ENCODE measurements at places on chromosomes 2 and 18.

DNA sequence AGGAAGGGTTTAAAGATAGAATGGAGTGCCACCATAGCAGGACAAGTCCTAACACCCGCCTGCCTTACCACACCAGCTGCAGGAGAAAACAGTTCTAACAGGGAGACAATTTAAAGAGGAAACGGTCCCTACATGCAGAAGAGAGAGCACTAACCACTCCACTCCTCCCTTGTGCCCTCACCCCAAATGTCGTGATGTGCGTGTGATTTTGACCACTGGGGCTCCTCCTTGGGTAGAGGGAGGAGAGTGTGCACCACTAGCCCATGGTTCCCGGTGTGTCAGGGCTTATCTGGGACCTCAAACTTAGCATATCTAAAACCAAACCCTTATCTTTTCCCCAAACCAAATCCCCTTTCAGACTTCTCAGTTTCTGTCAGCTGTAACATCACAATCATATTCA is 105.5 kb upstream of the CCDC68 start:
- DNase-seq = no peak

DNA sequence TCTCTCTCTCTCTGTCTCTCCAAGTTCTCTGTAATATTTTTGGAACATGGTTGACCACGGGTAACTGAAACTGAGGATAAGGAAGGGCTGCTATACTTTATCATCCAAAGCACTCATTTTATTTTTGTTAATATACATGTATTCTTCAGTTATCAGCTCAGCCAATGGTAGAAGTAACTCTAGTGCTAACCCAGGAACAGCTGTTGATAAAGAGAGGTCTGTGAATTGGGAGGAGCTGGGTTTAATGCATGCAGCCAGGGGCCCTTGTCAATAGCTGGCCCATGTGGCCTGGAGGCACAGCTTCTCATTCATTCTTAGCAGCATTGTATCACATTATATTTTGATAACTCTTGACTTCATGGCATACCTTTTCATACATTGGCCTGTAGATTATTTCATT is 401.6 kb downstream of the EPHA4 start:
- no peak for DNase-seq

DNA sequence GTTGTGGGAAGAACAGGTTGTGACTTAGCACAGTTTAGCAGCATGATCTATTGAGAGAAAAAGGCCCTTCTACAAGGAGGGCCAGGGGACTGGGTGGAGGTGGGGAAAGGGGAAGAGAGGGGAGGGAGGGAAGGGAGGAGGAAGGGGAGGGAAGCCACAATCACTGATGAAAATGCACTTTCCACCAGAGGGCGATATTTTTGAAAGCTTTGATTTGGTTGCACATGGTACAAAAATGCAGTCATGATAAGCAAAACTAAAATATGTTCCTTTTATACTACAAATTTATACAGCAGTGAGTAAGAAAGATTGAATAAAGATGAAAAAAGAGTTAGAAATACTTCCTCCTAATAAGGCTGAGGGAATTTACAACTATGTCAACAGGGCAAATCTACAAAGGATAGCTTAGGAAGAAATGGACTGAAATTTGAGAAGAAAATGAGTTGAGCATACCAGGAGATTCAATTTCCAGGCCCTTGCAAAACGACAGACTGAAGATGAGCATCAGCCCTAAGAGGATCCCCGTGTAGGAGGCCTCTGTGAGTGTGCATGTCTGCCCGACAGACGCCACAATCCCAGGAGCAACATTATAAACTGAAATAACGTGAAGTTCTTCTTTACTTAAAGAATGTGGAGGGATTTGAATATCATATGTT is 17.2 kb downstream of the SH3YL1 start:
- peak; percentile 68 for DNase-seq

- no peak for DNase-seq
These were observed 72.5 kb downstream of the RBM43 start for GRCh38 chr2:151189125-151189524.

- no peak for DNase-seq
These were observed 83.9 kb upstream of the ODC1 start for GRCh38 chr2:10531874-10532637.

DNA sequence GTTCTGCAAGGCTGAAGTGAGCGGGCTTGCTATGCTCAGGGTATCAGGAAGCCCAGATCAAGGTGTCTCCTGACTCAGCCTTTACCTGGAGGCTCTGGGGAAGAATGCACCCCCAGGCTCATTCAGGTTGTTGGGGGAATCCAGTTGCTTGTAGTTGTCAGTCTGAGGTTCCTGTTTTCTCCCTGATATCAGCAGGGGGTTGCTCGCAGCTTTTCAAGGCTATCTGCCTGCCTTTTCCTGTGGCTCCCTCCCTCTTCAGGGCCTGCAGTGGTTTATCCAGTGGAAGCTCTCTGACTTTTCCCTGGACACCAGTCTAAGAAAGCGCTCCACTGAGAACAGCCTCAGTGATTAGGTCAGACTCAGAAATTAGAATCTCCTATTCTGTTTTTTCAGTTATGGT is 116.6 kb downstream of the PTPRM start:
- DNase-seq = no peak

DNA sequence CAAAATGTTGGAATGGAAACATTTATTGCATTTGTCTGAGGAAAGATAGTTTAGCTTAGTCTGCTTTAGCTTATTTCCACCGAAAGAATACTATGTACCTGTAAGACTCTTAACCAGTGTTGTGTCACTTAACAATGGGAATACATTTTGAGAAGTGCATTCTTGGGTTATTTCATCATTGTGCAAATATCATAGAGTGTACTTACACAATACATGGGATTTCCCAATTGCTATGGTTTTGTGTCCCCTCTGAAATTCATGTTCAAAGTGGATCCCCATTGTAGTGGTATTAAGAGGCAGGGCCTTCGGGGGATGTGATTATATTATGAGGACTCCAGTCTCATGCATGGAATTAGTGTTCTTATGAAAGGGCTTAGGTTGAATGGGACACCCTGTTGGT is 249.4 kb upstream of the UBE2E3 start:
- DNase-seq = no peak

- DNase-seq = no peak
These were observed 8.7 kb downstream of the FARP2 start for GRCh38 chr2:241364781-241365180.

- no peak for DNase-seq
These were observed 120.8 kb upstream of the CHAC2 start for GRCh38 chr2:53646788-53647187.

- DNase-seq = no peak
These were observed 317.6 kb upstream of the SMIM21 start for GRCh38 chr18:75745147-75745546.

- DNase-seq = no peak
These were observed 92.0 kb upstream of the GULP1 start for GRCh38 chr2:188199716-188200128.

GRCh38 chr2:164538240-164538866 is 82.9 kb downstream of the GRB14 start:
- no peak for DNase-seq

DNA sequence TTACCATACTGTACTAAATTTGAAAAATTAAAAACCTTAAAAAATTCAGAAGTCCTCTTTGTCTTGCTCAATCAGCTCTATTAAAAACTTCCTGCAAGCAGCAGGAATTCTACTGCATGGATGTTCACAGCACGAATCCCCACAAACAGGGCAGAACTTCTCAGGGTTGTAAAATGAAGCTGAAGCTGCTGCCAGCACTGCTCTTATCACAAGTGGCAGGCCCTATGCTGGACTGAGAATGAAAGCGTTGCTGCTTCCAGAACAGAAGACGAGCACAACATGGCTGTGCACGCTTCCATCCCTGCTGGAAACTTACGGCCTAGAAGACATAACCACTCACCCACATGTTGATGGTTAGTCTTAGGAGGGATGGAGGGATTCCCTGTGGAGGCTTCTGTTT is 134.0 kb downstream of the RAB3GAP1 start:
- no peak for DNase-seq

GRCh38 chr2:233303252-233303651 is 4.4 kb upstream of the SAG start:
- DNase-seq = no peak

- no peak for DNase-seq
These were observed 17.7 kb downstream of the TANK start for GRCh38 chr2:161177969-161178368.

DNA sequence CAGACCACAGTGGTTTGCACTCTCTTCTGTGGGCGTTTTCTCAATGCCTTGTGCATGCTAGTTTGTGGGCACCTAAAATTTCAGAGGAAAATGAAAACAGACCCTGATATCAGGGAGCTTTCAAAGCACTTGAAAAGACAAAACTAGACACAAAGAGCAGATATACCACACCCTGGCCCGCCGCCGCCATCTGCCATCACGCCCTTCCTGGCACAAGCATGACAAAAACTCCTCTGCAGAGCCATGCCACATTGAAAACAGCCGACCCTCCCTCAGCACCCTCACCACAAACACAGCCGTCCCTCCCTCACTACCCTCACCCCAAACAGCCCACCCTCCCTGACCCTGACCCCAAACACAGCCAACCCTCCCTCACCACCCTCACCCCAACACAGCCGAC is 84.8 kb upstream of the RAB6C start:
- no peak for DNase-seq

DNA sequence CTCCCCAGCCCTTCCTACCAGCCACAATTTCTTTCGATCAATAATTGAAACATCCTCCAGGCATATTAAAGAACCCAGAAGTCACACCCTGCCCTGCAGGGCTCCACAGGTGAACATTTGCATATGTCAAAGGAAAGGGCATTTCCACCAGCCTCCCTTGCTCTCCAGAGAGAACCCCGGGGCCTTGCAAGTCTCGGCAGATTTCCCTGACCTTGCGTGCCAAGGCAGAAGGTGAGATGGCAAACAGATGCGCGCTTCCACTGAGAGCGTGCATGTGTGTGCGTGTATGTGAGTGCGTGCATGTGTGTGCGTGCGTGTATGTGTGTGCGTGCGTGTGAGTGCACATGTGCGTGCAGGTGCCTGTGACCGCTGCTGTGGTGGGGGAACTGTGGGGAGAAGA is 120.3 kb downstream of the INO80D start:
- no peak for DNase-seq

Measured in hematopoietic multipotent progenitor cell (in vitro differentiated cells).